ENCODE measurements at places on chromosomes 6 and 20.

- no peak for DNase-seq
Observed at GRCh38 chr20:62015540-62016288, 50.0 kb downstream of the TAF4 start.

GRCh38 chr6:12923644-12924235 is 207.2 kb downstream of the PHACTR1 start:
- DNase-seq, result no peak

- DNase-seq, result no peak
Observed at GRCh38 chr20:46371656-46372055, 34.8 kb downstream of the ELMO2 start.

DNA sequence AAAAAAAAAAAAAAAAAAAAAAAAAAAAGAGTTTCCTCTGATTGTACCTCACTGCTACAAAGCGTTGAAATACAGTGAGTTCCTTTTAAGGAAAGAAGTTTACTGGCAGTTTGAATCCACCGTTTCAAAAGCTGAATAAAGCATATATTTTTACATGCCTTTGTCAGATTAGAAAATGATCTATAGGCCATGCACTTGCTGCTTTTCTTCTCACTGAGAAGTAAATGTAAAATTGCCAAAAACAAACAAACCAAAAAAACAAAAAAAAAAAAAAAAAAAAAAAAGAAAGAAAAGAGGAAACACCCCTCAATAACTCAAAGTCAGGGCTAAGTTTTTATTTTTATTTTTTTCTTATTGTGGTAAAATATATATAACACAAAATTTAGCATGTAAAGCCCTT is 81.9 kb downstream of the LYRM4 start:
- DNase-seq, result no peak

GRCh38 chr6:132483779-132484679 is 28.9 kb downstream of the STX7 start:
- peak; percentile 71 for DNase-seq

DNA sequence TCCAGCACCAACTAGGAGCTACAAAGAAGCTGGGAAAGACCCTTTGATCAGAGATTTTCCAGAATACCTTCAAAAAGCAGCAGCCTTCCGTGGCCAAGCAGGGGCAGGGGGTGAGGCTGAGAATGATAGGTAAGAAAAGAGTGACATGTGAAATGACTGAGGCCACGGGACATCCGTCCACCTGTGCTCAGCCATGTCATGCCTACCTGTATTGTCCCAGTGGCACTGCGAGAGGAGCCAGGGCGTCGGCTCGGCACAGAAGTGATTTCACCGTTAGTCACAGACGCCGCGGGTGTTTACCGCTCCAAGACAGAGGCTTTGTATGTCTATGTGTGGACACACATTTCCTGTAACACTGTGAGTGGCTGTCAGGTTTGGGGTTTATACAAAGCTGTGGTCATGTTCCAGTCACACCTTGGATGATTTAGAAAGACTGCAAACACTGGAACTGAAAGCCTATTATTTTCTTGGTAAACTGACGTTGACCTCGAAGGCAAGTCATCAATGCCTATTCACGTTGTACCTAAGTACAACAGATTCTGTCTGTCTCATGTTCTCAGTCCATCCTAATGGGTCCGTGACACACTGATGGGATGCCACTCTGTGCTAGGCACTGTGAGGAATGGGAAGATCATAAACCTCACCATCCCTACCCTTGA is 32.1 kb upstream of the JAG1 start:
- no peak for DNase-seq

DNA sequence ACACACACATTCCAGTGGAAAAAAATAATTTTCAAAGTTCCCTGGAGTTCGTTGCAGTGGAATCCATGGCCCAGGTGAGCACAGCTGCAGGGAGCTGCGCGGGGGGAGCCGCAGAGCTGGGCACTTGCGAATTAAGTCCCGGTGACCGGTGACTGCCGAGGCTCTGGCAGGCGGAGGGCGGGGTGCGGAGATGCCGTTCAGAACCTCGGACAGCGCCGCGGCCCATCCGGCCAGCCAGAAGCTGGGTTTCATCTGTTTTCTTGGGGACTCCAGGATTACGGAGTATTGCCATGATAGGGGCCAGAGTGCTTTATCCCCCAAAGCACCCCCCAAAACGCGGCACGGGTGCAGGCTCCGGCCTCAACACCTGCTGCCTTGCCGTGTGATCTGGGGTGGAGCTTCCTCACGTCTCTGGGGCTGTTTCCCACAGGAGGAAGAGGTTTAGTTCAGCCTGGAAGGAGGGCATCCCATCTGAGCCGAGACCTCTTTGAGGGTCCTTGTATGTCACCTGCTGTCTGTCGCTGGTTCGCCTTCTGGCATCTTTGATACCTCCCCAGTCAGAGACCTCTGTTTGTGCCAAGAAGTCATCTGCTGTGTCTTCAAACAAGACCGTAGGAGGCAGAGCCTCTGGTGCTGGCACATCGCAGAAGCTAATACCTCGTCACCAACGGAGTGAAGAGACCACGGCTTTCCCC is 99.4 kb downstream of the YTHDF1 start:
- DNase-seq, result no peak

- DNase-seq, result no peak
Observed at GRCh38 chr20:3745686-3746173, 13.2 kb downstream of the HSPA12B start.

DNA sequence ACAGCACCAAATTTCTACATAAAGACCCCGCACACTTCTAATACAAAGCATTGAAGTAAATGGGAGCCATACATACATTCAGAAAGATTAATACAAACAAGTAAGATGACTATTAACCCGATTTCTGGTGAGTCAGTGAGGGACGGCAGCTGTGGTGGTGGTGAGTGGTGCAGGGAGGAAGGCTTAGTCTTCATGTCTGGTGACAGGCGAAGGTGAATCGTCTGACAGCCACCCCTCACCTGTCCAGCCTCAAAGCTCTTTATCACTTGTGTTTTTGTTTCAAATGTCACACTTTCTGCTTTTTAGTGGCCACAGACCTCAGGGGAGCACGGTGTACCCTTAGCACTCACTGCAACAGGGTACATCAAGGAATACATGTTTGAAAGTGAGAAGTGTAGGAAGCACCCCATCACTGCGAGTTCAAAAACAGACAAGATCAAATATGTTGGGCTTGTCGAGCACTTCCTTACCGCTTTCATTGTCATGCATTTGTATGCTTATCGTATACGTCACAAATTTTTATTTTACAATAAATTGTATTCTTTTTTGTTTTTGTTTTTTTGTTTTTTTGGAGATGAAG is 63.5 kb downstream of the IRF4 start:
- DNase-seq, result no peak

GRCh38 chr6:143419526-143419925 is 31.0 kb downstream of the ADAT2 start:
- no peak for DNase-seq

- DNase-seq, result no peak
Observed at GRCh38 chr6:22413681-22414311, 117.0 kb upstream of the PRL start.

GRCh38 chr6:56838965-56839364 is 115.9 kb upstream of the BEND6 start:
- DNase-seq, result no peak

DNA sequence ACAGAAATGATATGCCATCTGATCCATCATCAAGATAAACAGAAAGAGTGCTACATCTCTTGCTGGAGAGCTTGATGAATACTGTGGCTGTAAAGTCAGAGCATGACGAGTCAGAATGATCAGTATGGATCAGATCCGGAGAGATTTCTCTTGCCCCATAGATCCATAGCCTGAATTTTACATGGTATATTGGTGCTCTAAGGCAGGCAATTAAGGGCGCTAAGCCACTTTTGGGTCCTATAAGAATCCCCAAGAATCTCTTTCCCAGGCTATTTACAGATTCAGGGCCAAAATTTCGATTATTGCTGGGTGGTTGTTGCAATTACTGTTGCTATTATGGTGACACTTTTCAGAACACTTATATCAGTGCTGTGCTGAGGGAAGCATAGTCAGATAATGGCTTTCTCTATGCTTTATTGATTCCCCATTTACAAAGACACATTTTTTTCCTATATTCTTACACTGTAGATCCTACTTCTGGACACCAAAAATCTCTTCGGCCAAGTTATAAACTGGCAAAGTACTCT is 94.4 kb downstream of the ADGRB3 start:
- DNase-seq, result no peak

- DNase-seq, result no peak
Observed at GRCh38 chr20:59735917-59736316, 131.6 kb downstream of the PHACTR3 start.

DNA sequence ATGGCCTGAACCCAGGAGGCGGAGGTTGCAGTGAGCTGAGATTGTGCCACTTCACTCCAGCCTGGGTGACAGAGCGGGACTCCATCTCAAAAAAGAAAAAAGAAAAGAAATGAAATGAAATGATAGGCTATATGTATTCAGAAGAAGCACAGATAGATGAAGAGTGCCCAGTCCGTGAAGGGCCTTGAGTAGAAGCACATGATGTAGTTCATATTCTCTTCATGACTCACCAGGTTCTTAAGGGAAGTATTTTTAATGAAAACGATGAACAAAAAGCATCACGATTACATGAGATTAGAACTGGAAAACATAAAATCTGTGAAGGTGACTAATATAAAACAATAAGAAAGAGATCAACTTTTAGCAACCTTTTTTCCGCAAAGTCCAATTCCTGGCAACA is 29.8 kb downstream of the TPD52L1 start:
- DNase-seq, result no peak

Measured in CD4-positive, alpha-beta T cell treated with Interleukin-21 for 1 hour (primary cell).